Cerebellar nuclear complex (tissue), 1 donor: ENCODE measurements at places on chromosomes 6 and 20.
A peak's percentile ranks its signal among the peaks of the same experiment; 100 is the strongest.

DNA sequence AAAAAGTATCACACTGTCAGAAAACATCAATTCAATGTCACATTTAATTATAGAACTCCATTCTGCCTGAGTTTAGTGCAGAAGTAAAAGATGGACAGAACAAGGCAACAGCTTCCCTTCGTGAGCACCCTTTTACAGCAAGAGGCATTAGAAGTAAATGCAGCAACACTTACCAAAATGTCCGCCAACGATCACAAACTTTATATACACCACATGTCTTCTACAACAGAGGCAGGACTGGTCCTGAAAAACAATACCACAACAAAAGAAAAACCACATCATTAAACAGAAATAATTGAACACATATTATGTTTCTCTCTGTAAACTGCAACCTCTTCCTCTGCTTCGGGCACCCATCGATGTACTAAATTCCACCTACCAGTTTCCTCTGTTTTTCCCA is 92.9 kb downstream of the FYN start:
- DNase-seq, result no peak

GRCh38 chr6:169427856-169428255 is 174.2 kb upstream of the THBS2 start:
- no peak for DNase-seq

GRCh38 chr6:53369876-53370515 is 21.2 kb upstream of the ELOVL5 start:
- no peak for DNase-seq

GRCh38 chr6:134674562-134674961 is 275.3 kb downstream of the ALDH8A1 start:
- DNase-seq, result no peak

- DNase-seq, result no peak
Measured at GRCh38 chr6:29591677-29592076, 6.8 kb downstream of the OR2H2 start.

- DNase-seq, result no peak
Measured at GRCh38 chr6:164066335-164066734, 651.8 kb downstream of the QKI start.

GRCh38 chr6:74060354-74060753 is 364.4 kb downstream of the CD109 start:
- DNase-seq, result no peak

DNA sequence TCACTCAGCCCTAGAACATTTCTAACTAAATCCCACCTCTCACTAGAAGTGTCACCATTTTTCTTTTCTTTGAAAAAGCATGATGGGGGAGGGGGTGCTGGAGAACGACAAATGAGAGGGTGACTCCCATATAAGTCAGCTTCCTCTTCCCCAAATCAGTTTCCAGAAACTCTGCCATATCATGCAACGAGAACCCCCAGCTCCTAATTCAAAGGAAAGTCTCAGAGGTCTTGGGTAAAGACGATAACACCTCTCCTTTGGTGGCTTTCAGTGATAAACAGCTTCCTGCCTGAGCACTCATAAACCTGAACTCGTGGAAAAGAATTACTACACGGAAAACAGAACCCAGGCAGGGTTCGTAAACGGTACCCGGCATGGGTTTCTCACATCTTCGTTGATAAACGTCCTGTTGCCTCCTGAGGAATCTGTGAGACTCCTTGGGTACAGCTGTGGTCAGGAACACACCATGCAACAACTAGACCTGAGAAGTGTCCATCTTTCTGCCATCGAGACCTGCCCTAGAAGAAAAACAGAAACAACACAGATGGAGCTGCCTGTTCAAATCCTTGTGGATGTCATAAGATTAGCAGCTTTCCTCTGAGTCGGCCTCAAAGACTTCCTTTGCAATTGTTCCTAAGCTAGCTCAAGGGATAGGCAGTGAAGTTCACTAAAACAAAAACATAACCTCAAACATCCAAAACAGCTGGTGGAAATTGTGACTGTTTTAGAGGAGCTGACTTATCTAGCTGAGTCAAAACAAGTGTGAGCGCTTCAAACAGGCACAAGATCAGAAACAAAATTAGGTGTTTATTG is 185.8 kb upstream of the PRDM1 start:
- no peak for DNase-seq

DNA sequence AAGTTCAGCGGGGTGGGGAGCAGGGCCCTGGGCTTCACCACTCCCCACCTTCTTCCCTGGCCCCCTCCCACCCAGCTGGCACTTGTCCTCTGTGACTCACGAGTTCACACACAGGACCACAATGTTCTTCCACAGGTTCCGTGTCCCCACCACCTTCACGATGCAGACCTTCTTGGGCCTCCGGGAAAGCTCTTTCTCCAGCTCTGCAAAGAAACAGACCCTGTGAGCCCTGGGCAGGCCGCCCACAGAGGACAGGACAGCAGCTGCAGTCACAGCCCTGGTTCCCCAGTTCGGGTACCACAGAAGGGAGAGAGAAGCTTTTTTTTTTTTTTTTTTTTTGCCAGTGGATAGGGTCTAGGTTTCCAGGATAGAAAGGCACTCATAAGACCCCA is 30.9 kb downstream of the PSMG4 start:
- DNase-seq, result no peak

DNA sequence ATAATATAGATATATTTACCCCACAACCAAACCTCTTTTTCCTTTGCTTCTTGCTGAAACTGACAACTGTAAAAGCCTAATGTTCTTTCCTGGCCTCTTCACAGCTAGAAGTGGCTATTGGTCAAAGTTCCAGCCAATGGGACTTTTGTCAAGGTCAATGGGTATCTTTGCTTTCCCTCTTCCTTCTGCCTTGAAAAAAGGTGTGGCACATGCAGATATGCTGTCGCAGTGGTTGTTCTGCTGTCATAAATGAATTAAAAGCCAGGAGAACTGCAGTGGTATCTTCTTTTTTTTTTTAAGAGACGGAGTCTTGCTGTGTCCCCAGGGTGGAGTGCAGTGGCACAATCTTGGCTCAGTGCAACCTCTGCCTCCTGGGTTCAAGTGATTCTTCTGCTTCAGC is 29.9 kb downstream of the MAN1A1 start:
- DNase-seq, result no peak

DNA sequence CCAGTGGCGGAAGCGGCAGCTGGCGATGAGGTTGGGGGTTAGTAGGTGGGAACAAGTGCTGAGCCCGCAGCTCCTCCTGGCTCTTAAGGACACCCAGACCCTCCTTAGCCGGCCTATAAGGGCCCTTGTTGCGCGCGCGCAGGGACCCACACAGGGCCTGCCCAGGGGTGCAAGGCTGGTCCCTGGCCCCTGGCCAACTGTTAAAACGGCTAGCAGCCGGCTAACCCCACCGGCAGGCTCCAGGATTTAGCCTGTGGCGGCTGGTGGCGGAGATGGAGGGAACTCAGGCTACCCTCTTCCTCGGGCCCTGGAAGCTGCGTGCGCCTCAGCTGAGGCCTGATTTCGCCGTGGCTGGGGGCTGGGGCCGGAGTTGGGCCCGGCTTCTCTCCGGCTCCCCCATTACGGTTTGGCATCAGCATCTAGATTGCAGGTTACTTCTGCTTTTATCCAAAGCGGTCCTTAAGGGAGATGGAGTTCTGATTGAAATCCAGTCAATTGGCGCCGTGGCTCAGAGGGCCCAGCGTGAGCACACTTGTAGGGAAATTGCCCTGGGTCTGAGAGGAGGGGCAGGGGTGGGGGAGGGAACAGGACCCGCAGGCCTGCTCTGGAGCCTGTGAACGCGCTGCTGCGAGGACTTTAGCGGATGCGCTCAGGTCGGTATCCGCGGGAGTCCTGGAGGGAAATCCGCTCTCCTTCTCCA is 36.9 kb upstream of the CCDC167 start:
- DNase-seq, result no peak

- no peak for DNase-seq
Measured at GRCh38 chr6:53679446-53679933, 13.9 kb upstream of the KLHL31 start.

DNA sequence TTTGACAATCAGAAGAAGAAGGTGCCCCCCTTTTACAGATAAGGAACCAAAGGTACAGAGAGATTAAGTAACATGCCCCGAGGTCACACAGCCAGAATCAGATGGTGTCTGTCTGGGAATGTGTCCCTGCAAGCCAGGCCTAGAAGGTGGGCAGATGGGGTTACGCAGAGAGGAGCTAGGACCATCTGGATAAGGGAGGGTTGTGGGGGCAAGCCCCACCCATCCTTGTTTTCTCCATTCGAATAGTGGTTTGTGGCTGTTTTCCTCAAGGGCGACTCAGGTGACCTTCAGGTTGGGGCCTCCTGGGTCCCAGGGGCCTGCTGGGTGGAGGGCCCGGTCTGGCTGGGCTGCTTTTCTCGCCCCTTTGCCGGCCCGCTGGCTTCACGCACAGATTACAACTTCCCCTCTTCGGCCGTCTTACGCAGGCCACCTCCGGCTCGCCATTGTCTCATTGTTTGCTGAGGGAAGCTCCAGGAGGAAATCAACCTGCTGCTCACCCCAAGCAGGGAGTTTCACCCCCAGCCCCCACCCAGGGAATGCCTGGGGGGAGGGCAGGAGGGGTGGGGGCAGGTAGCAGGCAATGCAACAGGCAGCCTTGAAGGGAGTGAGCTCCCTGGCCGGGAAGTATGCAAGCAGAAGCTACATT is 30.8 kb upstream of the CSNK2A1 start:
- DNase-seq, result no peak

GRCh38 chr20:50464026-50464724 is 46.0 kb upstream of the PTPN1 start:
- DNase-seq, result no peak

- no peak for DNase-seq
Measured at GRCh38 chr20:11432407-11432806, 485.3 kb upstream of the BTBD3 start.

DNA sequence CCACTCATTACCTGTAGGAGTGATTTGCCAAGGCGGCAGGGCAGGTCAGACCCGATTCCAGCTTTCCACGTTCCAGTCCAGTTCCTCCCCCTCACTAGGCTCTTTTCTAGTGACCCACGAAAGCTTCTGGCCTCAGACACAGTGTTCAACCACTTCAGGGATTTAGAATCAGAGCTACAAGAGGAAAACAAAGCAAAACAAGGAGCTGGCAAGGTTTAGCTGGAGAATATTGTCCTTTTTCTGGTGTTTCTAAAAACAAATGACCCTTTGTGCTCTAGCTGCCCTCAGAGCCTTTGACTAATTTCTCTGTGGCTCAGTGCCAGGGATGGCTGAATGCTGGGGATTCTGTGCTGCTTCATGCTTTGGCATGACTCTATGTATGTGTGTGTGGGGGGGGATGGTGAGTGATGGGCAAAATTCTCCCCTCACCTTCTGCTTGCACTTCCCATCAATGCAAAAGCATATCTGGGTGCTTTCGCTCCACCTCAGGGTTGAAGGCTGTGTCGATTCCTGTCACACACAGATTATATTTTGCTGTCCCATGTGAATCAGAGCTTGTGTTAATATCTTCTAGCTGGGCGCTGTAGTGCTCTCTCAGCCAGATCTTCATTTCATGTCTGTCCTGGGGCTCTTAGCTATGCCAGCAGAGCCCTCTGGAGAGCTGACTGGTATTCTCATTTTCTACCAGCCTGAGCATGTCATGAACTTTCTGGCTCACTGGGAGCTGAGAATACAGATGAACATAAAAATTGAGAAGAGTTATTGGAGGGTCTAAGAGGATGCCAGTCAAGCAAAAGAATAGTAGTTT is 19.3 kb upstream of the NEDD9 start:
- DNase-seq, result no peak

GRCh38 chr6:137471986-137472385 is 22.2 kb downstream of the OLIG3 start:
- peak; percentile 62 for DNase-seq

DNA sequence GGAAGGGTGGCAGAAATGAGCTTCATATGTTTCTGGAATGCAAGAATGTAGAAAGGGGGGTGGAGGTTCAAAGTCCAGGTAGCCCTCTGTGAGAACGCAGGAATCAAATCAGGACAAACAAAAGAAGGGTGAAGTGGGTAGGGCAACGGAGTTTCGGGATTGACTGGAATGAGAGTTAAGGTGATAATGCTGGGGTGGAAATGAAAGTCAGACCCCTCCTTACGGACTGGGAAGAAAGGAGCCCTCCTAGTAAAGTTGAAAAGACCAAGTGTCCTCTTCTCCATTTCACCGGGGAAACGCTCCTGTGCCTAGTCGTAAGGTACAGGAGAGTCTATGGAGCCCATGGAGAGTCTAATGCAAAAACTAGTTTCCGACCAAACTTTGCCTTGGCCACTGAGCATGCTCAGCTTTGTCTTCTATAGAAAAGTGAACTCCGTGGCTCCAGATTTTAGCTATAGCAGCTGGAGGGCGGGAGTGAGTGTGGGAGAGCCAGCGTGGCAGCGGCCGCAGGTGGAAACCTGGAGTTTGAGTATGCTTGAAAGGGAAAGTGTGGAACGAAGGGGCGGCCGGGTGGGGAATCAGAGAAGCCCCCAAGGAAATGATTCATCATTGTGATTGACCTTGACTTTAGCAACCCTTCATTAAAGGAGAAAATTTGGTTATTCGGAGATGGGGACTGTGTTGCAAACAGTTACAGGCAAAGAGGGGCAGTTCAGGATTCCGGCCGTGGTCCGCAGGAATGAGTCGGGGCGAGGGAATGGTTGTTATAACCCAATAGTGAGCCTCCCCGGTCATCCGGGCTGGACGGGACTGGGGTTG is 1.3 kb upstream of the LRRC1 start:
- DNase-seq, result no peak

DNA sequence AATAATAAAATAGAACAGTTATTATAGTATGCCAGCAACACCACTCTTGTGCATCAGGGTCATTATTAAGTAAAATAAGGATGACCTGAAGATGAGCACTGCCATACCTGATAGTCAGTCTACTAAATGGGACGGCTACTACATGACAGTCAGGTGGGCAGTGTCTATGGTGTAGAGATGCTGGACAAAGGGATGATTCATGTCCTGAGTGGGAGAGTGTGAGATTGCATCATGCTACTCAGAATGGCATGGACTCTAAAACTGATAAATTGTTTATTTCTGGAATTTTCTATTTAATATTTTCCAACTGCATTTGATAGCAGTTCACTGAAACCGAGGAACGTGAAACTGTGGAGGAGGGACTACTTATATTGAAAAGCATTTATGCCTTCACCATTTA is 38.8 kb downstream of the SNX9 start:
- DNase-seq, result no peak

DNA sequence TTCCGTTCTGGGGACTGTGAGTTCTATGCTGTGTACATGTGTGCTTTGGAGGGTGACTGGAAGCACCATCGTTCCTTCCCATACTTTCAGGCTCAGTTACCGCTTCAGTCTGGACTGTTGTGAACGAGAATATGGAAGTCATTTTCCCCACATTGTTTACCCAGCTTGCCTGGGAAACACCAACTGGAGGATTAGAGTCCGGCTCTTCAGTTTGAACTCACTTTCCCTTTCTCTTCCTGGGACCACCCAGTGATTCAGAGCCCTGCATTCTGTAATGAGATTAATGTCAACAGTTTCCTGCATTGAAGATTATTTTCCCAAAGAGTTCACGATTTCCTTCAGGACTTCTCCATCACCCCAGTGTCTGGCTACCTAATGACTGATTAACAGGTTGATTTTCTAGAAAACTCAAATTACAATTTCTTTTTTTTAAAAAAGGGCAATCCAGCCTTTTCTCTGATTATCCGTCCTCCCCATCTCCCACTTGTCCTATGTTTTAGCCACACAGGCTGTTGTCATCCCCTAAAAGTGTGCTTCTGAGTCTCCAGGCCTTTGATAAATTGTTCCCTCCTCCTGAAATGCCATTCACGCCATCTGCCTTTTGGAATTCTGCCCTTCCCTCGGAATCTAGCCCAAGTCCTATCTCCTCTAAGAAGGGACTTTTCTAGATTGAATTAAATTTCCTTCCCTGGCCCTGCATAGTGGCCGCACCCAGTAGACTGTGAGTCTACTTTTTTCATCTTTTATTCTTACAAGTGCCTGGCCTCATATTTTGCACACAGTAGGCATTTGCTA is 3.3 kb upstream of the TAGAP start:
- DNase-seq, result no peak
